Karpas-422 (cell line): ENCODE measurements at places on chromosomes 5 and 9.

- DNase-seq = no peak
Observed at GRCh38 chr5:28807195-28807729, 1768.9 kb upstream of the CDH9 start.

DNA sequence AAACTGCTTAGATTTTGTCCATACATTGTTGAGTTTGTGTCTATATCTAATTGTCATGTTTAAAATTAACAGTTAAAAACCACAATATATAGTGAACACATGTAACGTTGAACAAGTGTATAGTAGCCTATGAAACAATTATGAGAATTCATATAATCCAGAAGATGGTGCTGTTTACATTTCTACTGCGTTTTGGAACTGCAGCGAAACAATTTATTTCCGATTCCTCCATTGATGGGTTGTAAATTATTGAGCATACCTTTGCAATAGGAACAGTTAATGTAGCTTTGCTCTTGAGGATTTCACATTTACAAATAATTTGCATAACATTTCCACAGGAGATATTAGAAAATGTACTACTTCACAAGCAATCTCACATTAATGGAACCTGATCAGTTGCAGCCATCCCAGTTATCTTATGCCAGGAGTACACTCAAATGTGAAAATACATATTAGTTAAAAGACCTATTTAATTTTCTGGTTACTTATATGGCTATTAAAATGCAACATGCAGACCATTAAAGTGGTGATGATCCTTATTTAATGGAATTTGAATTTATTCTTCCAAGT, 411.8 kb downstream of the CDH10 start:
- no peak for DNase-seq

GRCh38 chr9:78486661-78487060, 189.7 kb downstream of the PSAT1 start:
- DNase-seq = no peak

DNA sequence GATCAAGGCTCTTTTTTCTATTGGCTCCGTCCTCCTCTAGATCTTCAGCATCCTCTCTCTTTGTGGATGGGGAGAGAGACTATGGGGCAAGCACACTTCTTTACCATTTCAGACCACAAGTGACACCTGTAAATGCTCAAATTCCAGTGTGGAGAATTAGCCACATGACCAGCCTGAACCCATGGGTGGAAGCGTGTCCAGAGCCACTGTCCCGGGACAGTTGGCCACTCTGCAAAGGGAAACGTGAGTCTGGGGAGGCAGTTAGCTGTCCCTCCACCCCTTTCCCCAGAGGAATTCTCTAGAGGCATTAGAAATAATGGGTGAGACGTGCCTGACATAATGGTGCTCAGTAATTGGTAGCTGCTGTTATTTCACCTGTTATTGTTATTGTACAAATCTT, 40.9 kb downstream of the AMBP start:
- DNase-seq = no peak

GRCh38 chr5:159764283-159765134, 151.8 kb upstream of the ADRA1B start:
- DNase-seq = no peak

DNA sequence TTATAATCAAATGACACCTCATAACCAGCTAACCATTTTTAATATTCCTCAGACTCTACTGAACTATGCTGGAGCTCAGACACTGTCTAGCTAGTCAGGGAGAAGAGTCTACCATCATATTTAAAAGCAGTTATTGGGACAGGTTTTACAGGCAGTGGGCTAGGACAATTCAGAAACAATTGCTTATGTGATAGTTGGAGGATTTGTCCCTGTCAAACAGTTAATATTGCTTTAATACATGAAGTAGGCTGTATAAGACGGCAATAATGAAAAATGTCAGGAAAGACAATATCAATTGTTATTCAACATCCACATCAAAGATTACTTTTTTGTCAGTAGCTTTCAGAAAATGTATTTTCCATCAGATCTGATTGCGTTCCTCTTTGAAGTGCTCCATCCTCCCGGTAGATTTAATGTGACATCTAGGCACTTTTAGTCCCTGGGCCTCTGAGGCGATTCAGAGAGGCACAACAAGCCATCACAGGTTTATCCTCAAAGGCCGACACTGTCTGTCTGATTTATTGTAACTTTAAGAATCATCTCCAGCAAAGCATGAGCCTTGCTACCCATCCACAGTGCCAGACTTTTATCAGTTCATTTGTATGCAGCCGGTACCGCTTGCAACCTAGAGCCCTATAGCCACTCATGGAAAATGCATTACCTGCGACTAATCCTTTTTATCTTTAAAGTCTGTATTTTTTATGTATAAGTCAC, 152.2 kb downstream of the PSAT1 start:
- DNase-seq = no peak

DNA sequence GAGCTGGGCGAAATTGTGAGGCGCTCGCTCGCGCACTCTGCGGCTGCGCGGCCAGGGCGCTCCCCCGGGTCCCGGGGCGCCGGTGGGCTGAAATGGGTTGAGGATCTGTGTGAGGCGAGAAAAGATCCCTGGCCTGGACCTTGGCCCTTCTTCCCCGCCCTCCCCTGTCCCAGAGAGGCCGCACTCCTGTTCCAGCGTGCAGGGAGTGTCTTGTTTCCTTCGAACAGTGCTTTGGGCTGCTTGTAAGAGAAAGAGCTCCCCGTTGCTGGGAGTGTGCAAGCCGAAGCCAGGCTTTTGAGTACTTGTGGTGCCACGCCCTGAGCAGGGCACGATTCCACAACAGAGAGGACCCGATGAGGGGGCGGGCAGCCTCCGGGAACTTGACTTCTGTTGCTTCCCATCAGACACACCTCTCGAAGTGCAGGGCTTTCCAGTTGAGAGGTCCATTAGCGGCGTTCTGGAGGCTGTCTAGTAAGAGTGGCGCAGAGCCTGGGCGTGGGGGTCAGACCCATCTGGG, 535 bp downstream of the DOLPP1 start:
- peak; percentile 58 for DNase-seq

- peak; percentile 50 for DNase-seq
Observed at GRCh38 chr9:85715587-85715986, 26.2 kb downstream of the AGTPBP1 start.
